Left renal pelvis (tissue), 4 donors: ENCODE measurements at places on chromosomes 11 and 22.

GRCh38 chr11:35525501-35526175 lies at the start of gene PAMR1:
PAMR1 (minus strand) TSS chr11:35525616; CDS start chr11:35525585, 31 bp downstream.
- DNase-seq = no peak

- no peak for DNase-seq
Observed at GRCh38 chr22:17250380-17251082, 31.3 kb upstream of the ADA2 start.

DNA sequence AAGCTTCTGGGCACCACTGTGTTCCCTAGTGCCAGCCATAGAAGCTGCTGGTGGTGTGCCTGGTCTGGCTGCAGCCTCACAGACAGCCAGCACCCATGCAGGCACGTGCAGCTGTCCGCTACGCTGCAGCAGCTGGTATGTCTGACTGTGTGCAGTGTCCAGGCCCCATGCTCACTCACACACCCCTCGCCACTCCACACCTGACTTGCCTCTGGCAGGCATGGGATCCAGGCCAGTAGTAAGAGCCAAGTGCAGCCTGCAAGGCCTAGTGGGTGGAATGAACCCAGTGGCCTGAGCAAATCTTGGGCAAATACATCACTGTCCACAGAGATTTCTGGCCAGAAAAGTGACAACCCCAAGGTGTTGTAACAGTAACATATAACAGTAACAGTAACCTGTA lies 111.9 kb downstream of the ARHGAP20 start:
- DNase-seq = no peak

- no peak for DNase-seq
Observed at GRCh38 chr22:19396561-19396933, 35.0 kb downstream of the HIRA start.

- DNase-seq = no peak
Observed at GRCh38 chr11:115153135-115153534, 351.1 kb downstream of the CADM1 start.

DNA sequence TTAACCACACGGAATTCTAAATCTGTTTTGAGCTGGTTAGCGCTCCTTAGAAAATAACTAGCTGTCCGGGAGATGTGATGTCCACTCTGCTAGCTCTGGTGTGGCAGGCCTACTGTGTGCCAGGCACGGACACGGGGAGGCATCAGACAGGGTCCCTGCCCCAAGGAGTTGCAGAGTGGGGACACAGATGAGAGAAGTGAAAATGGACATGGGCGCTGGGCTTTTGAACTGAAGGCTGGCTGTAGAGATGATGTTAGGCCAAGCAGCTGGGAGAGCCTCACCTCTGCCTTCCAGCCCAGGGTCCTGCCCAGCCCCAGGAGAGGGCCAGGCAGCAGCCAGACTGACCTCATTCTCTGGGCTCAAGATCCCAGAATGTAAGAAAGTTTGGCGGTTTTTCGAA lies 368.6 kb downstream of the CTTN start:
- no peak for DNase-seq

DNA sequence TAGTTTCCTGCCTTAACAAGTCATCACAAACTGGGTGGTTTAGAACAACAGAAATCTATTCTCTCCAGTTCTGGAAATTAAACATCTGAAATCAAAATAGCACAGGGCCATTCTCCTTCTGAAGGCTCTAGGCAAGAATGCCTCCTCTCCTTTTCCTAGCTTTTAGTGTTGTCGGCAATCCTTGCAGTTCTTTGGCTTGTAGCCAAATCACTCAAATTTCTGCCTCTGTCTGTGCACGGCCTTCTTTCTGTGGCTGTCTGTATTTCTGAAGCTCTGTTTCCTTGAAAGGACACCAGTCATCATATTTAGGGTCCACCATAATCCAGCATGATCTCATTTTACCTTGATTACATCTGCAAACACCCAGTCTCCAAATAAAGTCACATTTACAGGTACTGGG lies 795.5 kb downstream of the METTL15 start:
- no peak for DNase-seq

- no peak for DNase-seq
Observed at GRCh38 chr11:130148796-130149326, 10.7 kb upstream of the ST14 start.

GRCh38 chr11:13672576-13673210 lies 4.2 kb downstream of the FAR1 start:
- no peak for DNase-seq

DNA sequence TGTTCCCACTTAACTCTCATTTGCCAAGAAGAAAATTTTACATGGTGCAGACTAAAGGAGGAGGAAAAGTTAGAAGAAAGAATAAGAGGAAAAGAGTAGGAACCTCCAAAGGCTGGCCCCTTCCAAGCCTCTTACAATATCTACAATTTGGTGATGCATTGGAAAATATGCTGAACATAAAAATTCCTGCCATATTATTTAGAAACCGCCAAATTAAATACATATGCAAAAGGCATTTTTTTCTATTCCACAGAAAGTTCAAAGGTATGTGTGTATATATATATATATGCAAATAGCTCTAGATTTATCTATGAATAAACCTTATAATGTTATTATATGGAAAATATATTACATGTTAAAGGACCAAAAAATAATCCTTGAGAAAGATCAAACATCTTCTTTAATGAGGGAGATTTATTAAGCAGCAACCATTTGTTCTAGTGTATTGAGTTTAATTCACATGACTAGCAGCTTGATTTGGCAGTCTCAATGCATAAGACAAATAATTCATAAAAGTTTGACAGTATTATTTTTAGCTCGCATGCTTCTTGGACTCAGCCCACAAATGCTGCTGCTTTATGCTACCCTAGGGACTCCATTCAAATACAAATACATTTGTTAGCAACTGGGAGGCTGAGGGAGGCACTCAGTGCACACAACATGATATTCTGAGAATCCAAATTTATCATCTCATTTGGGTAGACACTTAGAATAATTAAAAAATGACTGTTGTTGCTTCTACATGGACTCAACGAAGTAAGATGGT lies 184.9 kb downstream of the SBF2 start:
- DNase-seq = peak; percentile 64

- DNase-seq = no peak
Observed at GRCh38 chr11:62150887-62151736, 27.3 kb downstream of the INCENP start.

DNA sequence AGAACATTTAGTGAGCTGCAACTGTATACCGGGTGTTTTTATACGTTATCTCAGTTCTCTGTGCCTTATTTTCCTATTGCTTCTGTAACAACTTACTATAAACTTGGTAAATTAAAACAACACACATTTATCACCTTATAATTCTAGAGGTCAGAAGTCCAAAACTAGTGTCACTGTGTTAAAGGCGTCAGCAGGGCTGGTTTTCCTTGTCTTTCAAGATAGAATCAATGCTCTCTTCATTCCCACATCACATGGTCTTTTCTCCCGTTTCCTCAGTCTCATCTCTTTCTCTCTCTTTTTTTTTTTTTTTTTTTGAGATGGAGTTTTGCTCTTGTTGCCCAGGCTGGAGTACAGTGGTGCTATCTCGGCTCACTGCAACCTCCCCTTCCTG lies 36.1 kb downstream of the MB start:
- DNase-seq = no peak
